GM18507 (cell line): ENCODE measurements at places on chromosomes 12 and 14.

GRCh38 chr12:52402377-52402776 is 3.8 kb downstream of the KRT82 start:
- DNase-seq, result no peak

GRCh38 chr14:55744321-55744720 is 164.3 kb downstream of the KTN1 start:
- no peak for DNase-seq

- no peak for DNase-seq
Observed at GRCh38 chr12:107543416-107543815, 142.2 kb upstream of the PWP1 start.

DNA sequence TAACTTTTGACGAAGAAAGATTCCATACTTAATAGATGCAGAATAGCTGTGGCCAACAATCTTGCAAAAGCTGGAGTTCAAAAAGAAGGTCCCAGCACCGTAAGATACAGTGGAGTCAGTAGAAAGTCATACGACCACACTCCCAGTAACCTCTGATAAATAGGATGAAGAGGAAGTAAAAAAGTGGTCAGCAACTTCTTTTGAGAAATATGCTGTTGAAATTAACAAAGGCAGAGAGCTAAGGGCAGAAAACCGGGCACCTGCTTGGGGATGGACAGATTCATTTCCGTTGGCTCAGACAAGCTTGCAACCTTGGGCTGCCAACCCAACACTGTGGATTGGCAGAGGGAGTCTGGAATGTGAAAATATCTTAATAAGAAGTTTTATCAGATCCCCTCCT is 40.0 kb downstream of the BTG1 start:
- no peak for DNase-seq

DNA sequence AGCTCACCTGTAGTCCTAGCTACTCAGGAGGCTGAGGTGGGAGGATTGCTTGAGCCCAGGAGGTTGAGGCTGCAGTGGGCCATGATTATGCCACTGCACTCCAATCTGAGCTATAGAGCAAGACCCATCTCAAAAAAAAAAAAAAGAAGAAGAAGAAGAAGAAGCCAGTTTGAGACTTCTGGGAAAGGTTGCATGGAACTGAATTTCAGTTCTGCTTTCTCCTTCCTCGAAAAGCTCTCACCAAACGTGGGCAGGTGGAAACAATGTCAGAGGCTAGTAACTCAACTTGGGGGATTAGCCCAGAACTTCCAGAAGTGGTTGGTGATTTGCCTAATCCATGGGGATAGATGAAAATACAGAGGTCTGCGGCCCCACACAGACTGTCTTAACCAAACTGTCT is 18.7 kb downstream of the FLVCR2 start:
- DNase-seq, result no peak

- DNase-seq, result peak; percentile 68
Observed at GRCh38 chr12:5022465-5023061, 21.1 kb upstream of the KCNA5 start.

- DNase-seq, result no peak
Observed at GRCh38 chr12:101963697-101964096, 86.3 kb downstream of the DRAM1 start.

DNA sequence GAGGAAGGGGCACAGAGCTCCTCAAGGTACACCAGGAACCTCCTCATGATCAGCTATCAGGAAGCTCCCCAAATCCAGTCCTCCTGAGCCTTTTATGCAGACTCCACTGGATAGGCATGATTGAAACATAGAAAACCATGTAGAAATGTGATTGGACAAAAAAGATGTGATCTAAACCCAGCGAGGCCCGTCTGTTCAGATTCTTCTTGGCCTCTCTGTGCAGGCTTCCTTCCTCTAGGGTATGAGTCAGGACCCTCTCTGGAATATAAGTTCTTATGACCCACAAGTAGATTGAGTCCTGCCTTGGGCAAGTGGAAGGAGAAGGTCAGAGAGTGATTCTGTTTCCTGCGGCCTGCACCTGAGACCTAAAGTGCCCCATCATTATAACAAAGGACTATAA is 166.3 kb downstream of the PHLDA1 start:
- DNase-seq, result no peak

GRCh38 chr12:50047693-50048250 is 9.6 kb upstream of the ASIC1 start:
- no peak for DNase-seq

DNA sequence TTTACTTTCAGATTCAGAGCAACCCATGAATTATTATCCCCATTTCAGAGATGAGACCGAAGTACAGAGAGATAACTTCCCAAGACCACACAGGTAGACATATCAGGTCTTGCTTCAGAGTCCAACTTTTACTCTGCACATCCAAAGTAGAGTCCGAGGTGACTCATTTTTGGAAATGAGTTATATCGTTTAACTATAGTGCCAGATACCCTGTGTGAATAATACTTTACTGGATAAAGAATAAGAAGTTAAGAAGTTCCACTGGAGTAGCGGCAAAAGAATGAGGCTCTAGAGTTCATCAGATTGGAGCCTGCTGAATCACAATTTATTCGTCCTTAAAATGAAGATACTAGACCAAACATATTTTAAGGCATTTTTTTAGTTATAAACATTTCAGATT is 124.7 kb downstream of the EPS8 start:
- DNase-seq, result no peak

DNA sequence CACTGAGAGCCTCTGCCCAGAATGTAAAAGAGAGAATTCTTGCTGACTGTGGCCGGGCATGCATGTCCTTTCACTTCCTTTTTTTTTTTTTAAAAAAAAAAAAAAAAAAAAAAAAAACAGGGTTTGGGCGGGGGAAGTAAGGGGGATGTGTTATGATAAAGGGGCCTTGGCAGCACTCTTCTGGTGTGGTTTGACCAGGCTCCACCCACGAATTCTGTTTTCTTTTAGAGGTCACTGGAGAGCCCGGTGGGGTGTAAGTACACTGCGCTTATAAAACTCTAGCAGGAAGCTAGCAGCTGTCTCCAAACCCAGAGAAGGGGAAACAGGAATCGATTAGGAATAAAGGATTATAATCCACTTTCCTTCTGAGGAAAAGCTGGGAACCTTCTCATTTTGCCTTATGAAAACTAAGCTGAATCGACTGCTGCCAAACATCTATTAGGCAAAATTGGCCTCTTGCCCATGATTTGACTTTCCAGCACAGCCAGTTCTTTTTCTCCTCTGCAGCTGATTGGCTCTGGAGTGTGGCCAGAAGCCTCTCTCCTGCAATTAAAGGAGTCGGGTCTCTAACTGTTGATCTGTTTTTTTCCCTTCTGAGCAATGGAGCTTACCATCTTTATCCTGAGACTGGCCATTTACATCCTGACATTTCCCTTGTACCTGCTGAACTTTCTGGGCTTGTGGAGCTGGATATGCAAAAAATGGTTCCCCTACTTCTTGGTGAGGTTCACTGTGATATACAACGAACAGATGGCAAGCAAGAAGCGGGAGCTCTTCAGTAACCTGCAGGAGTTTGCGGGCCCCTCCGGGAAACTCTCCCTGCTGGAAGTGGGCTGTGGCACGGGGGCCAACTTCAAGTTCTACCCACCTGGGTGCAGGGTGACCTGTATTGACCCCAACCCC is 27.7 kb upstream of the HIGD1C start:
- peak; percentile 38 for DNase-seq

DNA sequence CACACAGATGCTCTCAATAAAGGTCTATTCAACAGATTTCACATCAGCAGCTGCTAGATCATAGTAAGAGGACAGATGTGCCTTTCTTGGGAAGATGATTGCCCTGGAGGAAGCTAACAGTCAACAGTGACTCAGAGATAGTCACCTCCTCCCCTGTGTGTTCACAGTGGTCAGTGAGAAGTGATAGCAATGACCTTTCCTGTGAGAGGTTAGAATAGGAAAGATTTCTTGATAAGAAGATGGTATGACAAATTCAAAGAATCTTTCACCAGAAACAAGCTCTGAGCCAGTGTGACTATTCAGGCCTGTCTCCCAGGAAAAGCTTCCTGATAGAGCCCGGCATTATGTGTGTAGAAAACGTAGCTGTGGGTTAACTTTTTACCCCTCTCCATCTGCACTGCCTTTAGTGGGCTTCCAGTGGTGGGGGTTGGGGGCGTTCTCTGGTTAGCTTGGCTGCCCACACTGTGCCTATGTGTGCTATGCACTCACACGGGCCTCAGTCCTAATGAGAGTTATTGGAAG is 66.4 kb upstream of the ARHGAP5 start:
- DNase-seq, result no peak

DNA sequence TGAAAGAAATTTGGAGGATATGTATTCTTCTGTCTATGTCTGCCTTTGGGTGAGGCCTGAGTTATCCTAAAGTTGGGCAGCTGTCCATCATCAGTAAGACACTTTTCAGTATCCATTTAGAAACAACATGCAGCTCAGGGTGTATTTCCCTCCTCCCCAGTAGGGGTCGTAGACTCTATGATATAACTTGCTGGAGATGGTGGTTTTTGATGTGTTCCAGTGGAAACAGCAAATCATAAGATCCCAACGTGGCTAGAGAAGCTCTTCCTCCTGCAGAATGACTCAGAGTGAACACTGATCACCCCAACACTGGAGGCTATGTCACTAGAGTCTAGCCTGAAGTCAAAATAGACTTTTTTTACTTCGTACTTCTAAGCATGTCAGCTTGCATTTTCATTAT is 331.6 kb upstream of the STXBP6 start:
- no peak for DNase-seq

- DNase-seq, result no peak
Observed at GRCh38 chr14:58814466-58814865, 176.7 kb downstream of the DACT1 start.

- DNase-seq, result no peak
Observed at GRCh38 chr12:118288174-118288573, 84.5 kb downstream of the TAOK3 start.

- no peak for DNase-seq
Observed at GRCh38 chr12:14452865-14453264, 87.4 kb downstream of the ATF7IP start.

GRCh38 chr14:40028991-40029390 is 596.8 kb upstream of the FBXO33 start:
- no peak for DNase-seq

GRCh38 chr12:119547001-119547400 is 46.6 kb upstream of the TMEM233 start:
- DNase-seq, result no peak

GRCh38 chr12:49097381-49097780 is 2.8 kb upstream of the DHH start:
- no peak for DNase-seq

DNA sequence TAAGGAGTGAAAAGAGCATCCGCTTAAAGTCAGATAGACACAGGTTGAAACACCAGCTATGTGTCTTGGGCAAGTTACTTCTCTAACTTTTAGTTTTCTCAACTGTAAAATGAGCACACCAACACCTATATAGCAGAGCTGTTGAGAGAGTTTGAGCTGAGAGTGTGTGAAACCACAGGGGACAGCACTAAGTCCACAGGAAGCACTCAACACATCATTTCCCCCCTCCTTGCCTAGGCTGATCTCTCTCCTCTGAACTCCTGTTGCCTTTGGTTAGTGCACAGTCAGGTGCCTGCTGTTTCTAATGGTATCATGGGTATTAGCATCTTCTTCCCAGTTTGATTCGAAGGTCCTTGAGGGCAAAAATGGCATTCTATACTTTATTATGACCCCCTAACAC is 176.7 kb downstream of the DPF3 start:
- no peak for DNase-seq

DNA sequence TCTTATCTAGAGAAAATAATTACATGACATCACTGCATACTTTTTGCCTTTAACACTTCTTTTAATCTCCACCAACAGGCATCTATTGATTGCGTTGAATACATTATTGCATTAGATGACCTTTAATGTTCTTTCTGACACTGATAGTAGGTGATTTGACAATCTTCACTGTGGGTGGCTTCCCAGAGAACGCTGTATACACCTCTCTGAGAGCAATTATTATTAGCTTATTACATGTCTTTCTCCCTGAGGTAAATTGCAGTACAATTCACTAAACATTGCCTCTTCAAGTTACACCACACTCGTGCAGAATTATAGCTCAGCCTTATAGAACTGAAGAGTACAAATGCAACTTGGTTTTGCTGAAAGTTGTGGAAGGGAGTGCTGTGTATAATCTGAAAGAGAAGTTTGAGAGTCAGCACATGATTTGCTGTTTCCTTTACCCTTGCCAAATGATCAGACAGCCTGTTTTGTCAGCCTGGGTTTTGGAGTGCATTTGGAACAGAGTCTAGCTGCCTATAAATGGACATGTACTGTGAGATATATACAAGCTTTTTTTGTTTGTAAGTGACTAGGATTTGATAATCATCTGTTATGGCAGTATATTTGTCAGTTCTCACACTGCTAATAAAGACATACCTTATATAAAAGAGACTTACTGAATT is 369.2 kb downstream of the CCER1 start:
- no peak for DNase-seq

DNA sequence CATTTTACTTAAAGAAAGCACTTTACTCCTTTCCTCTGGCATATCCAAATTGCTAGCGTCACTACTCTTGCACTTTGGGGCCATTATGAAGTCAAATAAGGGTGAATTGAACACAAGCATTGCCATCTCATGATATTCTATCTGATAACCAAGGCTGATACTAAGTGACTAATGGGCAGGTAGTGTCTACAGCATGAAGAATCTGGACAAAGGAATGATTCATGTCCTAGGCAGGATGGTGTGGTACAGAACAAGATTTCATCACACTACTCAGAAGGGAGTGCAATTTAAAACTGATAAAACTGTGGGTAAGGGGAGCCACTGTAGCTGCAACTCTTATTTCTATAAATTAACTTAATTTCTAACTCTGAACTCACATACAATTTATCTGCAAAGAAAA is 7.7 kb upstream of the SLC6A15 start:
- DNase-seq, result no peak

DNA sequence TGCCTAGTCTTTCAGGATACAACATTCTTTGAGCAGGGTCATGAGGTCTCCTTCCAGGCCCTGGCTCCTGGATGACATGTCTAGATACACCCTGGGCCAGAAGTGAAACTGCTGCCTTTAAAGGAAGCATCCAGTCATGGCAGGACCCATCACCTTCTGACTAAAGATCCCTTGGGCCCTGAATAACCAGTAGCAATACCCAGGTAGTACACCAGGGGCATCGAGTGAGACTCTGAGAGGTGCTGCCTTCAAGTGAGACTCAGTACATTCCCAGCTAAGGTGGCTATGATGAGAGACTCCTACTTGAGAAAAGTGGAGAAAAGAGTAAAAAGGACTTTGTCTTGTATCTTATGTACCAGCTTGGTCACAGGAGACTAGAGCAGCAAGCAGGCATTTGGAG is 23.5 kb downstream of the OR6C68 start:
- no peak for DNase-seq

DNA sequence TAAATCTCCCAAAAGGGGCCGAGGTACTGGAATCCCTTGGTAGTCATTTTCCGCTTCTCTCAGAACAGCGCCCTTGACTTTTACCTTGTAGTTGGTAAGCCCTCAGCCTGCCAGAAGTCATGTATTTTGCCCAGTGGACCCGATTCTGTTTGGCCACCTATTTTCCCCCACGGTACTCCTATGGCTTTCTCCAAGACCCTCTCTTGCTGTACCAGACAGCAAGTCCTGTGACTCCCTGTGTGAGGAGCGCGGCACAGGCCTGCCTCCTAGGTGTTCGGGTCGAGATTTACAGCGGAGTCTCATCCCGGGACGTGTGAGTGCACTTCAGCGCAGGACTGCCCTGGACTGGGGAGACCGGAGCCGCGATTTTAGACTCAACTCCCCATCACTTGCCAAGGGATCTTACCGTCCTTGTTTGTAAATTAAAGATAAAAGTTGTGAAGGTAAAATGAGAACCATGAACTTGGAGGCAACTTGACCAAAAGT is 1.1 kb upstream of the MBD6 start:
- no peak for DNase-seq

- no peak for DNase-seq
Observed at GRCh38 chr12:78269620-78270019, 438.9 kb downstream of the NAV3 start.
